Amniotic stem cell (primary cell): ENCODE measurements at places on chromosomes 12 and 14.
A peak's percentile ranks its signal among the peaks of the same experiment; 100 is the strongest.

DNA sequence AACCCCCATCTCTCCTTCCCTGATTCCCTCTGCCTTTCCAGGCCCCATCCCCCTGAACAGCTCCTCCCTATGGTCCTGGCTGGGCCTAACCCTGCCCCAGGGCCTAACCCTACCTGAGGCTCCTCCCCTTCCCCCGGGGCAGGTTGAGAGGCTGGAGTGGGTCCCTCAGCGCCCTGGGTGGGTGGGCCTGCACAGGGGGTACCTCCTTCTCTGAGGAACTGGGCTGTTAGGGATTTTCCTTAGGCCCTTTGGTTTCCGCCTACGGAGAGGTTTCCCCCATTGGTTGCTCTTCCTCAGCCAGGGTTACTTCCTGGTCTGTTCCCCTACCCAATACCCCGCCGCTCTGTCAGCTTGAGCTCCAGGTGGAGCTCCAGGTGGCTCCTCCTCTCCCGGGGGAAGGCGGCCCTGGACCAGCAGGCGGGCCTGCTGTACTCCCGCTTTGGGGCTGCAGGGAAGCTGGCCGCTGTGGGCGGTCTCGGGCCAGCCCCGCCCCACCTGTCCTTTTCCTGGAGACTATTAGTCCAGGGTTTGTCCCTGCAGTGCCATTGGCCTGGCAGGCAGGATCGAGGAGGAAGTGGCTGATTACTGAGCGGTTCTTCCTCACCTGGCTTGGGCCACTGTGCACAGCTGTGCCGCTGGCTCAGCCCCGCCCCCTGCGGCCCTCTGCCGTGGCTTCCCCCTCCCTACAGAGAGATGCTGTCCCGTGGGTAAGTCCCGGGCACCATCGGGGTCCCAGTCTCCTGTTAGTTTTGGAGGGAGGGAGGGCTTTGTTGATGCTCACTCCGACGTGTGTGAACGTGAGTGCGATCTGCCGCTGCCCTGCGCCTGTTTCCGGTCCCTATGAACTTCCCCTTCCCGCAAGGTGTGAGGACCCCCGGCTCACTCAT, 2.5 kb downstream of the C12orf57 start:
- no peak for DNase-seq

DNA sequence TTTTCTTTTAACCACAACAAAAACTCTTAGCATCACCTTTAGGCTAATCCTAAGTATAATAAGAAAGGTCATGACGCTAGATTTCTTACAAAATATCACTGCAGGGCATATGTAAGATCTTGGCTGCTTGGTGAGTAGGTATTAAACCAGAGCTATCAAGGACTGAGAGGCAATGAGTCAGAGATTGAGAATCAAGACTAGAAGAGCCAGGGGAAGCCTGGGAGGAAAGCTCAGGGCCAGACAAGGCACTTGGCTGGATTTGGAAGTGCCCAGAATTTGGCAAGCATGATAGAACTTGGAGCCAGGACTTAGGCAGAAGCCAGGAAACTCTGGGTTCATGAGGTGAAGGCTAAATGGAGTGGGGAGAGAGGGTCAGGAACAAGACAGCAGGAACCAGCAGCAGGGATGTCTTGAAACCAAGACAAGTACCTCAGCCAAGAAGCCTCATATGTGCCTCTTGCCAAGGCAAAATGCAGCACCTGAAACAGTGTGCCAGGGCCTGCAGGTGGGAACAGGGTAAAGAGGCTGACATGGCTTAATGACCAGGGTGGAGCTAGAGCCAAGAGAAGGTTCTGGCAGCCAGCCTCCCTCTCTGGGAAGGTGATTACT, 49.9 kb downstream of the PTHLH start:
- peak; percentile 18 for DNase-seq

DNA sequence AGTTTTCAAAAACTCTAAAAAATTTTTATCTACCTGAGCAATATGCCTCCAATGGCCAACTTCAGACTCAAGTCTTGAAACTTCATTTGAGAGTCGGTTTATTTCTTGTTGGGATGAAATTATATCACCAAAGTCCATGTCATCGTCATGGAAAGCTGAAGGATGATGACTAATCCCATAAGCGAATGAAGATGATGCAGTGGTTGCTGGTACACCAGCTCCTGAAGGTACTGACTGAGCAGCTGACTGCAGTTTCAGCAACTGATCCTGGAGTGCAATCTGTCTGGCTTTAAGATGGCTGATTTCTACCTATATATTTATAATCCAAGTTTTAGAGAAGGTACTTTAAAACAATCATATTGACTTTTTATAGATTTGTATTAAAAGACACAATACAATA, 18.3 kb downstream of the TRIP11 start:
- no peak for DNase-seq

DNA sequence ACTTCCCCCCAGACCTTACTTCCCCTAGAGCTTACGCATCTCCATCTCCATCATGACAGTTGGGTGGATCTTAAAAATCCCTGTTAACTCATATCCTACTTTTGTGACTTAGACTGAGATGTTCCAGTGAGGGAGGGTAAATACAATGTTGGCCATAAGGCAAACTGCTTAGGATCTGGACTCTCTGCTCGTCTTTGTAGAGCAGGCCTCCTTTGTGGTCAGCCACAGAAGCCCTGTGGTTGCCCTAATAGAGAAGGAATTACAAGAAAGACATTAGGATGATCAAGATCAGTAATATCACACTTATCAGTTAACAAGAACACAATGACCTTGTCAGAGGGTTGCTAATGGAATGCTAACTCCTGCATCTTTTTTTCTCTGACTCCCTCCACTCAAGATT, 52.0 kb downstream of the TMEM132C start:
- no peak for DNase-seq

DNA sequence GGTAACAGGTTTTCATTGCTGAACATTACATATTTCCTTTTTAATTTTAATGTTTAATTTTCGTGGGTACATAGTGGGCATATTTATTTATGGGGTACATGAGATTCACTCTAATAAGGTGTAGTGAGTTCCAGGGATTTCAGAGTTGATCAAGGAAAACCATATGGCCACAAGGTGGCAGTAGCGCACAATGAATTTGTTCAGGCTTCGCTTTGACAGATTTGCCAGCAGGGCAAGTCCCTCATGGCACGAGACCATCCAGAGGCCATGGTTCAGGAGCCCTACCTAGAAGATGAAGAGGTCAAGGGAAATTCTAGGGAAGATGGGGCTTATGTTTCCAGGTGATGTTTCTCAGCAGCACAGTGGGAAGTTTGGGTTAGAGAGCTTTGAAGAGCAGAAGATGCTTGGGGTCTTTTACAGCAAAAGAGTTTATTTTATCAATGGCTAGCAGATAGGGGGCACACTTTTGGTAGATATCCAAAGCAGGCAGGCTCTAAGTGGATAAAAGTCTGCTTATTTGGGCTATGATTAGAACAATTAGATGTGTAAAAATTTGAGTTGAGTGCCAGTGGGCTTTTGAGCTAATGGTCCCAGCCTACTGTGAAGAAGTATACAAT, 1004.4 kb downstream of the AACS start:
- DNase-seq = no peak

- no peak for DNase-seq
These were observed 12.2 kb upstream of the C14orf180 start for GRCh38 chr14:104567141-104567956.

GRCh38 chr12:65891219-65891618, 66.9 kb downstream of the HMGA2 start:
- DNase-seq = no peak

DNA sequence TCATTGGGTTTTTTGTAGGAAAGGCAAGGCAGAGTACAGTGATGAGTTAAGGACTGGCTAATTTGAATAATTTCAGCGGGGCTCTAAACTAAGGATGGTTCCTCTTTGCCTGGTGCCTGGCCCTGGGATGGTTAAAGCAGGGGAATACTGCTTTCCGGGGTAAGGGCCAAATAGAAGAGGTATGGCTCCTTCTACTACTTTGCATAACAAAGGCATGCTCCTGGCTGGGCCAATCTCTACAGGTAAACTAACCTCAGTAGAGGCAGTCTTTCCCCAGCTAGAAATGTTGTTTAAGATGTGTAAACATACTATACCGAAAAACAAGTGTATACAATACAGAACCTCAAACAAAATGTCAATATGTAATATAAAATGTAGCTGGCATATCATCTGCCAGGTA, 1239.0 kb downstream of the SLC16A7 start:
- no peak for DNase-seq

DNA sequence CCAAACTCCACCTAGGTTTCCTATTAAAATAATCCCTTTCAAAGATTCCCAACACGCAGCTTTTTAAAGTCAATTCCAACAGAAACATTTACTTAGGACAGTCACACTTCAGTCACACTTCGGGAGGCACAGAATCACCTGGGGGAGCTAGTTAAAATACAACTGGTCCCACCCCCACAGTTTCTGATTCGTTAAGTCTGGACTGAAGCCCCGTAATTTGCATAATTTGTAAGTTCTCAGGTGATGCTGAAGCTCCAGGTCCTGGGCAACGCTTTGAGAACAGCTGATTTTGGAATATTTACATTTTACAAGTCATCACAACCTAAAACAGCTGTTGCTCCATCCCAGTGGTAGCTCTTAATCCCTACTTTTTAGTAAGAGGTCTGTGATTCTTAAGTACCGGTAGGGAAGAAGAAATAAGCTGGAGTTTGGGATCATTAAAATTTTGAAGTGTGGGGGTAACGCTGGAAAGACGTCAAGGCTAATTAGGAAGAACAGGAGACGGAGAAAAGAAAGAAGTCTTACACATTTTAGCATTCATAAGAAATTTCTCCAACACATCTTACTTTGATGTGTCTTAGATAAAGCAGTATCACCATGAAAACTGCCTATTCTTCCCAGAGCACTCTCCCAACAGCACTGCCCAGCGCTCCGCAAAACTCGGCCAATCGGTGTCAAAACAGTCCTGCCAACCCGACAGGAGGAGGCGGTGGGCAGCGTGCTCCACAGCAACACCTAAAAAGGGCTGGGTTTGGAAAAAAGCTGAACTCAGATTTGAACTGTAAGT, 1.1 kb downstream of the IPO8 start:
- DNase-seq = no peak
